ENCODE measurements at places on chromosomes 2 and 18. TPM values are rescaled to one million over a fixed set of nuclear protein-coding genes. Genes with fewer than 3 reads are reported as not detected.

Gene CDH20
- 7.3 TPM for total RNA-seq

Gene SPP2
- not detected for total RNA-seq

Gene CYP27C1
- total RNA-seq = 2.2 TPM

Gene CNDP2
- total RNA-seq = 32.6 TPM

Gene CCDC85A
- total RNA-seq = 38.8 TPM

Gene NEB
- total RNA-seq = 3.0 TPM

Gene GALNT5
- total RNA-seq = 0.16 TPM

DNA sequence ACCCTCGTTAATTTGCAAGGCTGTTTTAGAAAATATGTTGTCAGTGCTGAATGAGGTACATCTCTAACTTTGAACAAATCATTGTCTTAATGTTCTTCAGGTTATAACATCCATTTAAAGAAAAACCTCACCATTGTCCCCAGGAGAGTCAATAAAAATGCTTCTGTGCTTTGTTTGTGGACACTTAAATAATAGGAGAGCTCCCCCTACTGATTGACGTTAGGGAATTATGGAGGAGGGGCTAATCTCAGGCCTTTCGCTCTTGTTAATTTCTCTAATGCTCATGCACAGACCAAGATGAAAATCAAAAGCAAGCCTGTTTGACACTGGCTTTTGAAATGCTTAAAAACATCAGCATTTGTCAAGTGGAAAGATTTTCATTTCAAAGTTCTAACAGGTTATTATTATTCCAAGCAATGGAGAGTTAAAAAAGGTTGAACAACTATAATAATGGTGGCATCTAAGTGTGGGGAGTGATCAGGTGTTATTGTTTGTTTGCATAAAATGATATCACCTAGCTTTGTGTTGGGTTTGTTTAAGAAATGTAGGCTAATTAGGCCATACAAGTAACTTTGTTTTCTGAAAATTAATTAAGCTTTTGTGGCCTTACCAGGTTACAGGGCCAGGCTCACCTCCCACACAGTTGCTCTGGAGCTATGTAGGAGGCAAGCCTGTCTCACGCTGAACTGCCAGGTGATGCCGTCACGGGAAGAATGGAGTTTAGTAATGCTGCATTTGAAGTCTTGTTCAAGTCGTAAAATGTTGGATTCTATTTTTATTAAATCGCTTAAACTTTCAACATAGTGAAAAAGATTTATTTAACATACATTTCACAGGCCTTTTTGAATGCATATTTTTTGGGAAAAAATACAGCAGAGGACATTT lies 51.7 kb upstream of the SMIM21 start:
- no peak for DNase-seq

GRCh38 chr2:206422493-206422892 lies 20.8 kb upstream of the ADAM23 start:
- DNase-seq = no peak

- DNase-seq = no peak
Observed at GRCh38 chr2:218975060-218975777, 9.8 kb downstream of the FEV start.

DNA sequence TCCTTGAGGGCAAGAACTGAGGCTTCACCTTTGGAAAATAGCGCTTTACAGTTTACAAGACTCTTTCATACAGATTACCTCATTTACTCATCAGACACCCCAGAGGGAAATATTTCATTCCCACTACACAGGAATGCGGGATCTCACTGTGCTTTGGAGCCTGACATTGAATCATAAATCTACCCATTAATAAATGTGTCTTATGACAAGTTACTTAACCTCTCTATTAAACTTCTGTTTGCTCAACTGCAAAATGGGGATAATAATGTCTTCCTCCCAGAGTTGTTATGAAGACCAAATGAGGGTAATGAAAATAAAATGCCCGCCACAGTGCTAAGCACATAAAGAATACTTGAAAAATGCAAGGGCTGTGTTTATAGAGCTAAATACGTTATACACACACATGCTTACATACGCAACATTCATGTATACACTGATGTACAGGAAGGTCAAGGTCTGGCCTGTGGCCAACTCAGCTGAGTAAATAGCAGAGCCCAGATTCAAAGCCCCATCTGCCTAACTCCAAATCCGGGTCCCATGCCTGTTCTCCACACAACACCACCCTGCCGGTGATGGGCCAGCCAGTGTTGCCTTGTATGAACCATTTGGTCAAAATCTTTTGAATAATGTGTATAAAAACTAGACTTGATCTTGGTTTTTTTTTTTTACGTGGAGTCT lies 77.8 kb upstream of the STPG4 start:
- DNase-seq = no peak

DNA sequence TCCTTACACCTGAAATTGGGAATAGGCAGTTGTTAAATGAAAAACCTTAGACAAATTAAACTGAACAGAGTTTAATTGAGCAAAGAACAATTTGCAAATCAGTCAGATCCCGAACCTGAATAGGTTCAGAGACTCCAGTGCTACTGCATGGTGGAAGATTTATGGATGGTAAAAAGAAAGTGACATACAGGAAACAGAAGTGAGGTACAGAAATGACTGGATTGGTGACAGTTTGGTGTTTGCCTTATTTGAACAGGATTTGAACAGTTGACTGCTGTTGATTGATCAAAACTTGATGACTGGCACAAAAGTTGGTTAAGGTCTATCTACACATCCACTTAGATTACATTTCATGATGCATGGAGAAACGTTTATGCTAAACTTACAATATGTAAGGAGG lies 248.8 kb downstream of the HNMT start:
- no peak for DNase-seq

DNA sequence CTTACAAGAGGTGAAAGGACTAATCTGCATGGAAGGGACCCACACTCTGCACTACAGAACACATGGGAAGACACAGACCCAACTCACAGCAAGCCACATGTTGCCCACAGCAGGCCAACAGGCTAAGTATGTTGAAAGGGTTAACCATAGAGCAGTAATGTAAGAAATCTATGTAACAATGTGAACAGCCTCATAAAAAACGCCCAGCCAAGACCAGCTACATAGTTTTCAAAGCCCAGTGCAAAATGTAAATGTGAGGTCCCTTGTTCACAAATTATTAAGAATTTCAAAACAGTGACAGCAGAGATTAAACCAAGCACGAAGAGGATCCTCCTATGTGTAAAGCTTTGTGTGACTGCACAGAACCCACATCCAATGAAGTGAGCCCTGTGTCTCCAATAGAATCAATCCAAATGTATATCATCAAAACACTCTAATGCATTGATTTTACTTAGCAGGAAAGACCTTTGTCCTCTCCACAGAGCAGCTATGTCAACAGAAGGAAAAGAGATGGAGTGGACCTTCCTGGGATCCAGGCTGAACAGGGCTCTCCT lies 210.1 kb downstream of the AGPS start:
- DNase-seq = no peak

- no peak for DNase-seq
Observed at GRCh38 chr2:137928547-137929518, 35.4 kb upstream of the HNMT start.

DNA sequence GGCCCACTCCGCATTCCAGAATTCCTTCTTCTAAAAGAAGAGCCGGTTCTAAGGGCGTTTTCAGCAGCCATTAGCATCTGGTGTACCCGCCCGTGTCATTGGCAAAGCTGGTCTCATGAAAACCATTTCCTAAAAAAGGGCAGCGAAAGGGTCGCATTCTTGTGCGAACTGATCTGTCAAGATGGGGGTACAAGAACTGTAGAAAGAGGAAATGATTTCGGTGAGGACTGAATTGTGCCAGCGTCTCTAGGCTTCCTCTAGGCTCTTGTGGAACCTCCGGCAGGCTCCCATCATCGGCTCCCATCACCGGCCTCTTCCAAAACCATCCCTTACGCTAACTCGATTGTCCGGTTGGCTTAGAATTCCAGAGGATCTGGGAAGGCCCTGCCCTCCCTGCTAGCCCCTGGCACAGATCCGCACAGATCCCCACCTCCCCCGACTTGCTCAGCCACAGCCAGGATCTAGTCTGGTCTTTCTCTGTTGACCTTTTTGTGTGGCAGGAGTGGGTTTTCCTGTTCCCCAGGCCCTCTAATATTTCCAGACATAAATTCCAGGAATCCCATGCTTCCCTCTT lies 1.3 kb downstream of the RAB31 start:
- no peak for DNase-seq

- DNase-seq = no peak
Observed at GRCh38 chr2:190467575-190468083, 59.5 kb downstream of the MFSD6 start.

DNA sequence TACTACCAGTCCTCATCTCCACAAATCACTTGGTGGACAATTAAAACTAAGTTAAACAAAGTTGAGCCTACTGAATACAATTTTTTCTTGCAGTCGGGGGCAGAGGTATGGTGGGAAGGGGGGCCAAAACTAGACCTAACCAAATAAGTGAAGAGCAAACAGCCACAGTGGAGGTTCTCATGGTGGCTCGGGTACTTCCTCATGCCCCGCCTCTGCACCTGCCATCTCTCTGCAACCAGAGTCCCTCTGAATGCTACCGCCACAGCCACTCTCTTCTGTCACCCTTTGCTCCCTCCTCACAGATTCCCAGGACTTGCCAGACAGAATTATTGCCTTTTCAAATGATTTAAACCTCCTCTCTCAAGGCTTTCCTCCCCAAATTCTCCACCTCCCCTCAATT lies 204.2 kb downstream of the TMEM247 start:
- DNase-seq = no peak

DNA sequence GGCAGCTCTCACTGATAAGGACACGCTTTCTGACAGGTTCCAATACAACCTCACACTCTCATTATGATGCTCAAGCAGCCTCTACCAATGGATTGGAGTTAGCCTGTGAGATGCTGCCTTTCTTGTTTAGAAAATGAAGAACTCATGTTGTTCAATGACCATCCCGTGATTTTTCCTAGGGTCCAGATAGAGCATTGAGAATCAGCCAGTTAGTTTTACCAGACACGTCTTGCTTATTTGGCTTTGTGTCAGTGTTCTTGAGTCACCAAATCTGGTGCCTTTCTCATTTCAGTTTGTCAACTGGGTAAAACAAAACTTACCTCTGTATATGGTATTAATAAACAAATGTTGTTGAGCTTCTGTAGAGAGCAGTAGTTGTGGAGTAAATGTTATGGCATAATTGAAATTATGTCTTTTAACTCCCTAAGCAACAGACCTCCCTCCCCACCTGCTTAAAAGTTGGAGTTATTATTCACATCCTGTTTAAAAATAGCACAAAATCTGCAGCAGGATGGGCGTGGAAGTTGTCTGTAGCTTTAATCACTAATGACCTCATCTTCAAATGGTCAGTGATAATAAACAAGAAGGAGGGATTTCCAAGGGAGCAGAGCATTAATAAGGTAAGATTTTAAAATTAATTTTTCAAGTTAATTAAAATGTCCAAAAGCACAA lies 167.3 kb downstream of the HRH4 start:
- DNase-seq = no peak

DNA sequence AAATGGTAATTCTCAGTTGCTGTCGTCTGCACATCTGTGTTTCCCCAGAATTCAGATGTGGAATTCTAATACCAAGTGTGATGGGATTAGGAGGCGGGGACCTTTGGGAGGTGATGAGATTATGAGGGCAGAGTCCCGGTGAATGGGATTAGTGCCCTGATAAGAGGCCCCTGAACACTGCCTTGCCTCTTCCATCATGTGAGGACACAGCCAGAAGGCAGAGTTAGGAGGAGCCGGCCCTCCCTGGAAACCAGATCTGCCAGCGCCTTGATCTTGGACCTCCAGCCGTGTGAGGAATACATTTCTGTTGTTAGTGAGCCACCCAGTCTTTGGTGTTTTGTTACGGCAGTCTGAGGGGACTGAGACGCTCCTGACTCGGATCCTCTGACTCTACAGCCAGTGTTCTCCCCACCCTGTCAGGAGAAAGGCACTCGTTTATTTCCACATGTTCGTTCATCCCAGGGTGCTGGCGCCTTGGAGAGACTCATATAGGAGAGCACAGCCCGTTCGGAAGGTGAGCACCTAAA lies 395.0 kb downstream of the ZNF516 start:
- DNase-seq = no peak

GRCh38 chr2:178908810-178909209 lies 101.6 kb upstream of the TTN start:
- DNase-seq = no peak

DNA sequence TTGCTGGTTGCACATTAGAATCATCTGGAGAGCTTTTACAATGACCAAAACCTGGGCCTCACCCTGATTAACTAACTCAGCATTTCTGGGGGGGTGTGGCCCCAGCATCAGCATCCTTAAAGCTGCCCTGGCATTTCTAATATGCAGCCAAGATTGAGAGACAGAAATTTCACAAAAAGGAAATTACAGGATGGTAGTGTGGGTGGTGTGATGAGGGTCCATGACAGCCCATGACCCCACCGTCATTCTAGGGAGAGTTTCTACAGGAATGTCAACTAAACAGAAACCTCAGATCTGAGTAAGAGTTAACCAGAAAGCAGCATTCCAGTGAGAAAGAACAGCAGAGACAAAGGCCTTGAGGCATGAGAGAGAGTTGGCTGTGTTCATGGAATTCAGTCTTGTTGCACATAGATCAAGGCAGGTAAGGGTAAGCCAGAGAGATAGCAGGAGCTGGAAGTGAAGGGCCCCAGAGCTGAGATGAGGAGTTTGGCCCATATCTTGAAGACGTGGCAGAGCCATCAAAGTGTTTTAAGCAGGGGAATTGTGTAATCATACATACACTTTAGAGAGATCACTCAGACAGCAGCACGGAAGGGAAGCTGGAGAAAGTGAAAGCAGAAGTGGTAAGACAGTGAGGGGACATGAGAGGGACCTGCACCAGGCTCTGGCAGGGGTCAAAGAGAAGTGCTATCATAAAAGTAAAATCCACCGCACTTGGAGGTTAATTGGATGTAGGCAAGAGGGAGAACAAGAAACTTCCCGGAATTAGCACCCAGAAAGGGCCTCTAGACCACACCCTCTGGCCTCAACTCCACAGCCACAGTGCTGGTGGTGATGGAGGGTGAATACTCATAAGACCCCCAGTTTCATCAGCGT lies 7.8 kb upstream of the TRABD2A start:
- no peak for DNase-seq

GRCh38 chr2:61736953-61737352 lies 116.9 kb downstream of the FAM161A start:
- no peak for DNase-seq

DNA sequence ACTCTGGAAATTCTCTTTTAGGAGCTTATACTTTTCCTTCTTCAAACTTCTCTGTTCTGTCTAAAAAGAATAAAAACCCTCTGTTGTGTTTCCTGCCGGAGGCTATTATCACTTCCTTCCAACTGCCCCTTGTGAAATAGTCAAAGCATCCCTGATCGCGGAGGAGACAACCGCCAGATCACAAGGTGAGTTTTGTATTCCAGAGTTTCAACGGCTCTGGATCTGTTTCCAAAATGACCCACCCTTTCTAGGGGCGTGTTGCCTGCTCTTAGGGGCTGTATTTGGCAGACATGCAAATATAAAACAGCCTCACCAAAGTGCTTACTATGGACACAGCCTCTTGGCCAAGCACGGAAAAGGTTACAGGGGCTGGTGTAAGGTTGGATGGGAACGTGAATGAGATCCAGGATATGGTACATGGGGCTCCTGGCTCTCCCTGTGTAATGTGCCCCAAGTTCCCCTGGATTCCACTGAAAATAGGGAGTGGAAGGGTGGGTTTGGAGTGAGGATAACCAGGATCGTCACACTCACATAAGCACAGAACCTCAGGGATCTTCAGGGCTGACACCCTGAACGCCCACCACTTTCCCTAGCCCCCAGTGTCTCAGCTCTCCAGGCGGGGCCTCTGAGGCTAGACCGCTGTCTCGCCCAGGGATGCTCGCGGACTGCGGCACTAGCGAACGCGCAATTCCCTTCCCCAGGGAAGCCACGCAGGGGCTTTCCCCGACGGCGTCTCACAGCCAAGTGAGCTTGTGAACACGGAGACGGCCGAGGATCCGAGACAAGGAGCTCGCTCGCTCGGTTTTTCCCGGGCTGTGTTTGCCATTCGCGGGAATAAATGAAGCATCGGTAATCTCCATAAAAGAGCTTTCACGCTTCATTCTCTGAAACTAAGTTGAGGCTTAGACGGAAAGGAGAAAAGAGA lies 14.4 kb downstream of the EN1 start:
- no peak for DNase-seq

Data from occipital lobe (tissue), 3 donors.